ENCODE measurements at places on chromosomes 2 and 18.

GRCh38 chr18:37764541-37765288 is 199.1 kb upstream of the CELF4 start:
- no peak for DNase-seq

DNA sequence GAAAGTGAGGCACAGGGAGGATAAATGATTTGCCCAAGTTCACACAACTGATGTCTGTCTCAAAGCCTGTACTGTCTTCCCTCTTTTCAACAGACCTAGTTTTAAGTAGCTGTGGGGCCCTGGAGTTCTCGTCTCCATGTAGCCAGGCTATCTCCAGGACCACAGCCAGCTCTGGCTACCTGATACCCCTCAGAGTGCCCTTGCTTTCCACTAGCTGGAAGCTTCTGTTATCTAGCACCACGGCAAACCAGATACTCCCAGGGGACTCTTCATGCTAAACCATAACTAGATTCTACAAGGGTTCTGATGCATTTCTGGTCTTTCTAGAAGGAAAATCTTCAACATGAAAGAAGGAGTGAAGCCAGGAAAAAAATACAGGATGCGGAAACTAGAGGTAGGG is 137.3 kb downstream of the GALNT14 start:
- no peak for DNase-seq

GRCh38 chr2:61660511-61661388 is 122.6 kb upstream of the XPO1 start:
- DNase-seq, result no peak

- DNase-seq, result no peak
Observed at GRCh38 chr2:218834685-218835084, 3.1 kb upstream of the PRKAG3 start.

DNA sequence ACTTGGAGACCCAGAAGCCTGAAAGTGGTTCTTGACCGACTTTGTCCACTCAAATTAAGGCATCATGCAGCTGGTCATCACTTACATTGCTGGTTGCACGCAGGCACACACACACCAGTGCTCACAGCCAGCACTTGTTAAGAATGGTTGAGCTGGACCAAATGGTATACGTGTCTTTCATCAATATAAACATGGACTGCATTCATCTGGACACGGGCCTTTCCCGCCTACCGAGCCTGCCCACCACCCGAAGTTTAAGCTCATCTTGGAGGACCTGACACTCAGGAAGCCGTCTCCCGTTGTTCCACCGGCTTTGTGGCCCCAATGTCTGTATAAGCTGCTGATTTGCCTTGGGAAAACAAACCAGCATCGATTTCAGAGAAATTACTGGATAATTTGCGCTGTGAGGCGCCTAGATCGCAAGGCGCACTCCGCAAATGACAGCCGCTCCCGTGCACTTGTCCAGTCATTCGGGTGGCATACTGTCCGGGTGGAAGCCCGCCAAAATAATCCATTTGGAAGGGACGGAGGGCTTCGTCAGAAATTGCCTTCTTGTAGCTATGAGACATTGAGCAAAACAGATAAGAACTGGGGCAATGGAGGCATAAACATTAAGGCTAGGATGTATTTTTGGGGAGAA is 40.1 kb upstream of the AKAIN1 start:
- DNase-seq, result peak; percentile 63

DNA sequence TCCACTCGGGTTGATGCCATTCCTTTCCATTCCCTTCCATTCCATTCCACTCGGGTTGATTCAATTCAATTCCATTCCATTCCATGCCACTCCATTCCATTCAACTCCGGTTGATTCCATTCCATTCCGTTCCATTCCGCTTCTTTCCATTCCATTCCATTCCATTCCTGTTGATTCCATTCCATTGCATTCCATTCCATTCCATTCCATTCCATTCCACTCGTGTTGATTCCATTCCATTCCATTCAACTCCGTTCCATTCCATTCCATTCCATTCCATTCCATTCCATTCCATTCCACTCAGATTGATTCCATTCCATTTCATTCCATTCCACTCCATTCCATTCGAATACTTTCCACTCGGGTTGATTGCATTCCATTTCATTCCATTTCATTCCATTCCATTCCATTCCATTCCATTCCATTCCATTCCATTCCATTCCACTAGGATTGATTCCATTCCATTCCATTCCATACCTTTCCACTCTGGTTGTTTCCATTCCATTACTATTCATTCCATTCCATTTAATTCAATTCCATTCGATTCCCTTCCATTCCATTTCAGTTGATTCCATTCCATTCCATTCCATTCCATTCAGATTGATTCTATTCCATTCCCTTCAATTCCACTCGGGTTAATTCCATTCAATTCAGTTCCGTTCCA is 1141.8 kb downstream of the RPIA start:
- DNase-seq, result no peak

GRCh38 chr2:212732860-212733259 is 194.3 kb upstream of the ERBB4 start:
- DNase-seq, result no peak

DNA sequence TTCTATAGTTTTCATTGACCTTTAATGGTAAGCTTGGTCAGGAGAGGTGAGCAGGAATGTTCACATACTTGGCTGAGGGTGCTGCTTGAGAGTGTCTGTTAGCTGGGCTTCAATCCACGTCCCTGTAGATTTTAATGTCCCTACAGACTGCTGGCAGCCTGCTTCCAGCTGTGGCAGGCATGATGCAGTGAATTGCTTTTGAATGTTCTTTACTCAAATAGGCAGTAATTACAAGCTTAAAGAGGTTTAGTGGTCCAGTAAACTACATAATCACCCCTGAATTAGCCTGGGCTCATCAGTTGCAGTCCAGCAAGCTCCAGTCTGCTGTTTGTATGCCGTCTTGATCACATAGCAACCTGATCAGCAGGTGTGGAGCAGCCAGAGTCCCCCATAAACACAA is 102.1 kb downstream of the MEIS1 start:
- DNase-seq, result peak; percentile 96

- DNase-seq, result no peak
Observed at GRCh38 chr2:111061191-111061590, 59.5 kb upstream of the BCL2L11 start.

DNA sequence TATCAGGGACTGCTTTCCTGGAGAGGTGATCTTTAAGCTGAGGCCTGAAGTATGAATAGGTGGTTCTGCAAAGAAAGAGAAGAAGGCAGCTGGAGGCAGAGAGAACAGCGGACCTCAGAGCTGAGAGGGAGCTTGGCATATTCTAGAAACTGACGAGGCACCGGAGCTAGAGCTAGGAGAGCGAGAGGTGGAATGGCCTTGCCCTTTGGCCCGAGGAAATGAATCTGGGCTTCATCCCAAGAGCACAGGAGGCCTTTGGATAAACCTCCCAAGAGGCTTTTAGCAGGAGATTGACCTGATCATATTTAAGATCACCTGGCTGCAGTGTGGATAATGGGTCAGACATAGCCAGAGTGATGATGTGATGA is 7.9 kb downstream of the DYSF start:
- no peak for DNase-seq

- DNase-seq, result peak; percentile 48
Observed at GRCh38 chr2:148876202-148876594, 1.2 kb downstream of the KIF5C start.

- no peak for DNase-seq
Observed at GRCh38 chr2:46836295-46837111, 79.1 kb downstream of the MCFD2 start.

- no peak for DNase-seq
Observed at GRCh38 chr2:237532160-237532559, 34.2 kb upstream of the PRLH start.

- no peak for DNase-seq
Observed at GRCh38 chr18:2070631-2071030, 500.7 kb downstream of the METTL4 start.

GRCh38 chr2:172806996-172807395 is 71.4 kb downstream of the RAPGEF4 start:
- peak; percentile 36 for DNase-seq

- DNase-seq, result no peak
Observed at GRCh38 chr2:8546612-8547283, 135.1 kb upstream of the ID2 start.

DNA sequence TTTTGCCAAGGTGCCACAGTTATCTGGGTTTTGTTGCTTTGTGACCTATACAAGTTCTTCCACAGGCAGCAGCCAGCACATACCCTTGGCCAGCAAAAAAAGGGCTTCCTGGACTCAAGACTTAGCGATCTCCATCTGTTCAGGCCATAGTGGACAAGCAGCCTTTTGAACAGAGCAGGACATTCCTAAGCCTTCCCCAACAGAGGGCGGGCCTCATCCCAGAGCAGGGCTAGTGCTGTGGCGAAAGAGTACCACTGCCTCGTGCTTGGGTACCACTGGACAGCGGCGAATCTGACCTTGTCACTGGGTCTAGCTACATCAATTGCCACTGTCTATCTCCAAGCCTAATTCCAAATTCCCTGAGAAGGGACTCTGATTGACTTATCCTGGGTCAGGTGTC is 56.4 kb downstream of the NAB1 start:
- DNase-seq, result no peak

DNA sequence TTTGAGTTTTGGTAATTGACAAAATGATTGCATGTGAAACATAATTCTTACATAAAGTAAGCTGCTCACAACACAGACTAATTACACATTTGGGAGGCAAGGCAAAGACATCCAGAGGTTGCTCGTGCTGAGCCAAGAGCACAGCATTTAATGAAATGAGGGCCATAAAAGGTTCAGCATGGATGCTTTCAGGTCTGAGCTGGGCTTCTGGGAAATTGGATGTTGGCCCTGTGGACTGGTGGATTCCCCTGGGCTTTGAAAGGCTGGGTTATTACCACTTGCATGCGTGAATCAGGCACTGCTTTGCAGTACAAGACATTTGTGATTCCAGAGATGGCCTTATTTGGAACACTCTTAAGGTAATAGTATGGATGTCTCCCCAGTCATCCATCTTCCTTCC is 533.5 kb upstream of the NRP2 start:
- DNase-seq, result peak; percentile 82

DNA sequence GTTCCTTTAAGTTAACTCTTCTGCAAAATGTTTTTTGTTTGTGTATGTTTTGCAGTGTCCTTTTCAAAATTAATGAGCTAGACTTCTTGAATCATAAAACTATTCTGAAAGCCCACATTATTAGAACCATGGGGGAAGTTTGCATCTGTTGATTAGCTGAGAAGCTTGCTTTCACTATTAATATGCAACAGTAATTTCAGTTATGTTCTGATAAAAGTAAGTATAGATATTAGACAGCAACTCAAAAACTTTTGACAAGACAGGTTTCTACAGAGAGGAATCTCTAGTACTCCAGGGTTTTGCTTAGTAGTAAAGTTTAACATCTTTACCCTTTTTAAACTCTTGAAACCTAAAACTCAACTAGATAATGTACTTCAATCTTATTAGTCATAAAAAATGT is 147.8 kb downstream of the UBE2E3 start:
- no peak for DNase-seq
